Adipocyte (in vitro differentiated cells): ENCODE measurements at places on chromosomes 7 and 10.
A peak's percentile ranks its signal among the peaks of the same experiment; 100 is the strongest.

- DNase-seq, result peak; percentile 88
These were observed 80.1 kb upstream of the CAPZA2 start for GRCh38 chr7:116782177-116782711.

GRCh38 chr10:122292376-122292775 lies 21.3 kb downstream of the BTBD16 start:
- no peak for DNase-seq

GRCh38 chr7:86932038-86932512 lies 127.4 kb downstream of the ELAPOR2 start:
- DNase-seq, result peak; percentile 94

DNA sequence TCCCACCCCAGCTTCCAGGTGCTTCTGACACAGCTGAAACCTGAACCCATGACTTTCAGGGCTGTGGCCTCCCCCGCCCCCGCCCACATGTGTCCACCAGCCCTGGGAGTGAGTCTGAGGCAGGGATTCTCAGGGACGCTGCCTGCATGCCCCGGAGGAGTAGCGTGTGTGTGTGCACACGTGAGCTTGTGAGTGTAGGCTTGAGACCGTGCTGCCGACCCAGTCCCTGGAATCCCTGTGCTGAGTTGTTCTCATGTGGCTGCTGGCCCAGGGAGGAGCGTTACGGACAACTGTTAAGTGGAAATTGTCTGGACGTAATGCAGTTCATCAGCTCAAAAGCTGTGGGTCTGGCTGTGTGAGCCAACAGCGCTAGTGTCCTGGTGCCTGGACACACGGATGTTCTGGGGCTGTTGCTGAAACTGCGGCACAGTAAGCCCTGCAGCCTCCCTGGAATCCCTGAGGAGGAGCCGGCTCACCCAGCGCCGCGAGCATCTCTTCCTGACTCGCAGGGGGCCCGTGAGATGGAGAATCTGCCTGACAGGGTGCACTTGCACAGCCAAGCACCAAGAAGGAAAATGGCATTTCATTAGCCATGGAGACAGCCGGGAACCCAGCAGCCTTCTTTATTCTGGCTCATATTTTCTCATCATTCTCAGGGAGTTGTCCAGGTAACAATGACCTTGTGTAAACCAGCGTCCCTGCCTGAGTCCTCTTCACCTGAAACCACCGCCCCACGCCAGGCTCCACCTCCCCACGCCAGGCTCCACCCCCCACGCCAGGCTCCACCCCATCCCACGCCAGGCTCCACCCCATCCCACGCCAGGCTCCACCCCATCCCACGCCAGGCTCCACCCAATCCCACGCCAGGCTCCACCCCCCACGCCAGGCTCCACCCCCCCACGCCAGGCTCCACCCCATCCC lies 603.9 kb downstream of the PTPRN2 start:
- DNase-seq, result no peak

GRCh38 chr10:58064714-58065528 lies 202.8 kb downstream of the IPMK start:
- peak; percentile 84 for DNase-seq

DNA sequence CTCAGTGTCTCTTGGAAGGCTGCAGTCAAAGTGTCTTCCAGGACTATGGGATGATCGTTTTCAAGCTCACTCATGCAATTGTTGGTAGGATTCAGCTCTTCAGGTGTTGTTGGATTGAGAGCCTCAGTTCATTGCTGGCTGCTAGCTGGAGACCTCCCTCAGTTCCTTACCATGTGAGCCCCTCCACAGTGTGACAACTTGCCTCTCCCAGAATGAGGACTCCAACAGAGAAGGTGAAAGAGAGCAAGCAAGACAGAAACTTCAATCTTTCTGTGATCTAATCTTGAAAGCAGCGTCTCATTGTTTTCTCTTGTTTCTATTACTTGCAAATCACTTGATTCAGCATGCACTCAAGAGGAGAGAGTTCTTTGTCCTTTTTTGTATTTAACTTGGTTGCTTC lies 22.5 kb downstream of the MGAM start:
- no peak for DNase-seq

- no peak for DNase-seq
These were observed 8.2 kb upstream of the LSM8 start for GRCh38 chr7:118175740-118176139.

- DNase-seq, result peak; percentile 94
These were observed 57.1 kb upstream of the IGFBP3 start for GRCh38 chr7:45978010-45978681.

DNA sequence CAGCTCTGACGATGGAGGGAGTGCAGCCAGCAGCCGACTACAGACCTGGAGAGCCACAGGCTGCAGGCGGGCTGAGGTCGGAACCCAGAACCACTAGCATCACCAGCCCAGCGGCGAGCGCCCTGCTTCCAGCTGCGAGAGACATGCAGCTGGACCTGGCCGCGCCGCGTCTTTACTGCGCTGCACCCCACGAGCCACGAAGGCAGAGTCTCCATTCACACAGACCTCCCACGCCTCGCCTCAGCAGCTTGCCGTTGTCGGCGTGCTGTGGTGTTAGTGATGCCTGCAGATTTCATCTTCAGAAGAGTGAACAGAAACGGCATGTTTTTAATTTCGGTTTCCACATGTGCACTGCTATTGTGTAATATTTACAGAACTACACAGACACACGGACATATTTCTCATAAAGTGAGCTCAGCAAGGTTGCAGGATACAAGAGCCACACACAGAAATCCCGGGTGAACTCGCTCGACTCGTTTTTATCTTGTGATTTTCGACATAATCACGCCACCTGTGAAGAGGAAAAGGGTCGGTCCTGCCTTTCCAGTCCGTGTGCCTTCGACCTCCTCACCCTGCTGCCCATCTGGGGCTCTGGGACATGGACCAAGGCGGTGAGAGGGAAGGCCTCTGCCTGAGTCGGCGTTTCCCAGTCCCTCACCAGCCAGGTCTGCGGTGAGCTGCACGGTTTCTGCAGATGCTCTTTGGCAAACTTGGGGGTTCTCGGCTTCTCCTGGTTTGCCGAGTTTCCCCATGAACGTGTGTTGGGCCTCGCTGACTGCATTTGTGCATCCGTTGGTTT lies 252.2 kb downstream of the ELFN1 start:
- DNase-seq, result peak; percentile 72

DNA sequence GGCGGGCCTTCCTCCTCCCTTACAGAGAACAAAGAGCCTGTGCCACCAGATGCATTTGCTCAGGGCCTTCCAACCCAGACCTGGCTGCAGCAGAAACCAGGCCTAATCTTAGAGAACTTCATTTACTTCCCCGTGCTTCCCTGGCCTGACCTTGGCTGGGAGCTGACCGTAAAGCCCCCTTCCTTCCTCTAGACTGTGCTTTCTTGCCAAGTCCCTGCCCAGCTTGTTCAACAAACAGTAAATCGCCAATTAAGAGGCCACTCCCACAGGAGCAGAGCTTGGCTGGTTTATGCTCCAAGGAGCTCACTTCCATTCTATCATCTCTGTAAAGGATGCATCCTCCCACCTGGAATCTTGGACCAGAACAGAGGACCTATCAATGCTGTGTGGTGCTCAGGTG lies 110.9 kb downstream of the COL13A1 start:
- no peak for DNase-seq

GRCh38 chr10:113895018-113895417 lies 40.6 kb downstream of the NHLRC2 start:
- DNase-seq, result no peak

GRCh38 chr10:114758331-114758730 lies 63.2 kb upstream of the FHIP2A start:
- no peak for DNase-seq

- DNase-seq, result no peak
These were observed 609.4 kb upstream of the PCDH15 start for GRCh38 chr10:55410415-55410885.

GRCh38 chr7:516606-517456 lies 2.8 kb downstream of the PDGFA start:
- DNase-seq, result peak; percentile 93

- peak; percentile 72 for DNase-seq
These were observed 24.4 kb downstream of the RNF133 start for GRCh38 chr7:122674502-122674901.

- DNase-seq, result no peak
These were observed 78.0 kb upstream of the ADRB1 start for GRCh38 chr10:113965683-113966082.

GRCh38 chr7:115618676-115619075 lies 411.9 kb downstream of the TFEC start:
- no peak for DNase-seq

GRCh38 chr7:37352974-37353948 lies 95.4 kb downstream of the ELMO1 start:
- no peak for DNase-seq

GRCh38 chr10:131231965-131232541 lies 79.5 kb downstream of the TCERG1L start:
- no peak for DNase-seq
